NCI-H510A treated with DMSO at 0.1 percent for 48 hours (cell line): ENCODE measurements at places on chromosomes 11 and 22.

DNA sequence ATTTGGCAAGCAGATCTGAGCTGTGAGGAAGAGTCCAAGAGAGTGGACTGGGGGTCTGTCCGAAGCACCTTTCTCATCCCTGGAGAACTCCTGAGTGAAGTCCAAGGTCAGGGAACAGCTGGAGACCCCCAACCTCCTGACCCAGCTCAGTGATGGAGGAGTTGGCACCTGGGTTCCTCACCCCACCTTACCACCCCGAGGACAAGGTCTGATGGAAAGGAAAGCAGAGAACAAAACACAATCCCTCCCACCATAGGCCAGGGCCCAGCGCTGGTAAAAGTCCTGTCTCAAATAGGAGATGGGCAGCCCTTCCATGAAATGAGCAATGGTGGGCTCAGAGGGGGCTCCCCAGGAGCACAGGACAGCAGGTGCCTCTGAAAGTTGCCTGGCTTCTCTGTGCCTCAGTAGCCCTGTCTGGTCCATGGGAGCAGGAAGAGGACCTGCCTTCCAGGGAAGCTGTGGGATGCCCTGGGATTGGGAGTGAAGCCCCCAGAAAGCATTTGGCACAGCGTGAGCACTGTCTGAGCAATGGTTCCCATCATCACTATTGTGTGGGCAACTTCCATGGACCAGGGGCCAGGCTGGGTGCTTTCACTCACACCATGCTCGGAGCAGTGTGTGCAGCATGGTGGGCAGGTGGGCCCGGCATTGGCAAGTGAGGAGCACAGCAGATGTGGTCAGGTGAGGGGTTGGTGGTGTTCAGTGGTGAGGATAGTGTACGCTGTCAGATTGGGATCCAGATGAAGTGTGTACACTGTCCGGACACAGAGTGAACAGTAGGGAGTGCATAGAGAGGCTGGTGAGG lies 7.5 kb downstream of the TRIM29 start:
- DNase-seq = no peak

DNA sequence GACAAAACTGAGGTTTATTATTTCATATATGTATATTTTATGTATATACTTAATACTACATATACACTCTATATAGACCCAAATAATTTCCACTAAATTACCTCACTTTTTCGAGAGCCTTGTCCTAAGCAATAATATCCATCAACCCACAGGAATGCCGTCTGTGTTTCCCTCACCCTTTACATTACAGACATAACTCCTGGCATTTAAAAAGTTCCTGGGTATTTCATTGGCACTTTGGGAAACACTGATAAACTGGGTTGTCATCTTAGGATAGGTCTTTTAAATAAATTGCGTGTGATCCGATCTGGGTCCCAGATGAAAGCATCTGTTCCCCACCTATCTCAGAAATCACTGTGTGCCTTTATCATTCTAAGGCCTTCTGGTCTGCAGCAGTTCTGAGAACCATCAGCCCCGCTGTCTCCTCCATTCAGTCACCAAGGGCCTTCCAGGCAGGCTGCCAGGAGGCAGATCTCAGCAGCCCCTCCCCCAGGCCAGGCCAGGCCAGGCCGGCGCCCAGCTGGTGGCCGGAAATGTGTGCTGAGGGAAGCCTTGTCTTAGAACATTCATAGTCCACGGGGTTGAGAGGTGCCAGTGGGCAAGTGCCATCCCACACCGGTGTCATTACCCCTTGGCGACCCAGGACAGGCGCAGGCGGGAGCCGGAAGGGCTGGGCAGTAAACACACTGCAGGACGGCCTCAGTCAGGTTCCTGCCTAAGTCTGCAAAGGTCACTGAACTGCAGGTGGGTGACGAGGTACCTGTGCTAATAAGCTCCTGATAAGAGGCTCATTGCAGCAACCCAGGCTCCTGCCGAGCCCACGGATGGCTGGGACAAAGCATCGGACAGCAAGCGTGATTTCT lies 3.3 kb downstream of the FGF19 start:
- DNase-seq = peak; percentile 60

- DNase-seq = no peak
Observed at GRCh38 chr22:42188808-42189447, 58.3 kb upstream of the CYP2D6 start.

DNA sequence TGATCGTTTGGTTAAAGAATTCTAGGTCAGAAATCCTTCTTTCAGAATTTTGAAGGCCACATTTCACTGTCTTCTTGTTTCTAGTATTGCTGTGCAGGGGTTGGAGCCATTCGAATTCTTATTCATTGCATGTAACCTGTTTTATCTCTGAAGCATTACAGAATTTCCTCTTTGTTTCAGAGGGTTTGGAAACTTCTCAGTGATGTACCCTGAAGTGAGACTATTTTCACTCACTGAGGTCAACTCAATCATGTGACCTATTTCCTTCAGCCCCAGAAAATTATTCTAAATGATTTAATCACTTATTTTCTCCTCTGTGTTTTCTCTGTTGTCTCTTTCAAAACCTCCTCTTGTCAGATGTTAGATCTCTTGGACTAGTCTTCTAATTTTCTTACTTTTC lies 147.8 kb downstream of the ENTHD1 start:
- DNase-seq = no peak

GRCh38 chr11:116797816-116798215 lies 6.1 kb upstream of the APOA5 start:
- no peak for DNase-seq

GRCh38 chr11:120529911-120530310 lies 18.4 kb downstream of the GRIK4 start:
- no peak for DNase-seq

DNA sequence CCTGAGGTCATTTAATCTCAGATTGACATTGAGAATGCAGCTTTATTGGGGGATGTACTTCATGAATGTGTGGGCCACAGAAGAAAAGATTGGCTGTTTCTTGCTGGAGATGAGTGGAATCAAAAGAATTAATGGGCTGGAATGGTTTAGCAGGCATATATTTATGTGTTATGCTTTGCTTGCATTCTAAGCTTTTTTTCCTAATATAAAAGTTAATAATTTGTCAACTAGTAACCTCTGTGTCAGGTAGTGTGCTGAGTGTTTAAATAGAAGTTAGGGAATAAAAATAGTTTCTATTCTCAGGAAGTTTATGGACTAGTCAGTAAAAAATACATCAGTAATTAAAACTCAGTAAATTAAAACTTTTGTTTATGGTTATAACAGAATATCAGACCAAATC lies 67.4 kb upstream of the PRODH start:
- no peak for DNase-seq

DNA sequence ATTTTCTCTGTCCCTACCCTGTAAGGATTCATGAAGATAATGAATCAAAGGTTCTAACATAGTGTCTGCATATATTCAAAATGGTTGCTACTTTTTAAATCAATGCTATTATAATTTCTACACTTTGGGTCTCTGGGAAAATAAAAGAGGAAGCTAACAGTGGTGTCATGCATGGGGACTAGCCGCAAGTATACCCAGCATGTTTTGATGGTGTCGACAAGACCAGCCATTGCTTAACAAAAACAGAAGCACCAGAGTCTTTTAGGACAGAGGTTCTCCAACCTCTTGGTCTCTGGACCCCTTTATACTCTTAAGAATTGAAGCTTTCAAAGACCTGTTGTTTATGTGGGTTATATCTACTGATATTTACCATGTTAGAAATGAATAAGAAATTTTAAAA lies 37.8 kb downstream of the RNF141 start:
- no peak for DNase-seq

DNA sequence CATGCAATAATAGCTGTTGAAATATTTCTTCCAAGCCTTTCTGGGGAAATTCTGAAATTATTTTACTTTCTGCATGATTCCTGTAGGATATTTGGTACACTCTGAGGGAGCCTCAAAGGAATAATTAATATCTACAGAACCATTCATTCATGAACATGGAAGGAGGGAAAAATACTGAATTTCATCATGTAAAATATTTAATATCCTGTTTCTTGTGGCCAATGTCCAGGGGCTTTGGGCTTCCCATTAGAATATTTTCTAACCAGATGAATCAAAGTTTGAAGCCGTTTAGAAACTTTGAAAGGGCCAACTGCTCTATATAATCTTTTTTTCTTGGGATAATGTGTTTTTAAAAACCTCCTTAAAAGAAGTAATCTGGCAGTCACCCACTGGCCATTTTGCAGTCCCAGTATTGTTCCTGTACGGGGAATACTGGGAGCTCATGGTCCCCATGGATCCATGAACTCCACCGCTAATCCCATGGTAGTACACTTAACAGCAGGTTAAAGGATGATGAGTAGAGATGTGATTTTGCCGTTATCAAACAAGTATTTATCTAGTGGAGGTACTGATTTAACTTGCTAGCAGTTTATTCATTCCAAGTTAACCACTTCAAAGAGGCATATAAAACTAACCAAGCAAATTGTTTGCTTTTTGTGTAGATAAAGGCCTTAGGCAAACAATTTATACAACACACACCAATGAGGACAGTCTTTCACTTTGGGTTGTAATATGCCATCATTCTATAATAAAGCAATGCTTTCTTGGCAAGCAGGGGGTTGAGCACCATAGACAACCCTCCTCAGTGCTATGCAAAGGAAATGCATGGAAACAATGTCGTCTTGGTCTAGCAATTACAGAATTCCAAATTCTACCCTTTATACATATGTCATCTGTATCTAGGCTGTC lies 34.5 kb upstream of the BLID start:
- no peak for DNase-seq

GRCh38 chr11:83409891-83410290 lies 123.7 kb upstream of the CCDC90B start:
- DNase-seq = no peak

DNA sequence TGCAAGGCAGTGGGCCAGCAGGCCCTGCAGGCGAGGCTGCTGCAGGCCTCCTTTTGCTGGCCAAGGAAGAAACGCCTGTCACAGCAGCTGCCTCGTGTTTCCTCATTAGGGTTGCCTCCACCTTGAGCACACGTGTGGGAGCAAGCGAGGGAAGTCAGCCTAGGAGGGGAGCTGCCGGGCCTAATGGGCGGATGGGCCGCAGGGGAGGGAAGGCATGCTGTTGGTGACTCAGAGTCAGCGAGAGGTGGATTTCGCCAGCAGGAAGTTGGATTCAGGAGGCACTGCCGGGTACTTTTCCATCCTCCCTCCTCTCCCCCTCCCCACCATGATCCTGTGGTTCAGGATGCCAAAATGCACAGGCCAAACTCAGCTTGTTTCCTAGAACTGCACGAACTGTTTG lies 498.7 kb downstream of the METTL15 start:
- no peak for DNase-seq

GRCh38 chr22:47048123-47049077 lies 285.9 kb downstream of the TBC1D22A start:
- no peak for DNase-seq

- peak; percentile 25 for DNase-seq
Observed at GRCh38 chr22:47474895-47475294, 712.4 kb downstream of the TBC1D22A start.

DNA sequence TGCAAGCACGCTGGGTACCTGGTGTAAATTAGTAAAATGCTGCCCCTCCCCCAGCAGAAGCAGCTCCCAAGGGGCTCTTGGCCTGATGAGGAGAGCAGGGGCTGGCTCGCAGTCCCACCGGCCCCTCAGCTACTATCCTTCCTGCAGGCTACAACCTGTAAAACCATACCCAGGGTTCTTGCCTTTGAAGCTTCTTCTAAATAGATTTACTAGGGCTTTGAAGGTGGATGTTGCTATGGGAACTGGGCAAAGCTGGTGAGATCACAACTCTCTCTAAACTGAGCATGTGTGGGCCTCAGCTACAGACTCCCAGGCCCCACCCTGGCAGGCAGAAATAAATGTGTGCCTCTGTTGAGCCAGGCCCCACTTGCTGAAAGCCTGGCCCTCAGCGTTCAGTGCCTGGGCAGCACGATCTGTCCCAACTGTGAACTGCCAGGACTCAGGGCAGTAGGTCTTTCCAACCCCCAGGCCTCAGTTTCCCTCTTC lies 18.5 kb downstream of the CD5 start:
- no peak for DNase-seq

GRCh38 chr11:115069599-115069998 lies 391.3 kb downstream of the NXPE2 start:
- DNase-seq = no peak
